ENCODE measurements at places on chromosomes 12 and 14.

DNA sequence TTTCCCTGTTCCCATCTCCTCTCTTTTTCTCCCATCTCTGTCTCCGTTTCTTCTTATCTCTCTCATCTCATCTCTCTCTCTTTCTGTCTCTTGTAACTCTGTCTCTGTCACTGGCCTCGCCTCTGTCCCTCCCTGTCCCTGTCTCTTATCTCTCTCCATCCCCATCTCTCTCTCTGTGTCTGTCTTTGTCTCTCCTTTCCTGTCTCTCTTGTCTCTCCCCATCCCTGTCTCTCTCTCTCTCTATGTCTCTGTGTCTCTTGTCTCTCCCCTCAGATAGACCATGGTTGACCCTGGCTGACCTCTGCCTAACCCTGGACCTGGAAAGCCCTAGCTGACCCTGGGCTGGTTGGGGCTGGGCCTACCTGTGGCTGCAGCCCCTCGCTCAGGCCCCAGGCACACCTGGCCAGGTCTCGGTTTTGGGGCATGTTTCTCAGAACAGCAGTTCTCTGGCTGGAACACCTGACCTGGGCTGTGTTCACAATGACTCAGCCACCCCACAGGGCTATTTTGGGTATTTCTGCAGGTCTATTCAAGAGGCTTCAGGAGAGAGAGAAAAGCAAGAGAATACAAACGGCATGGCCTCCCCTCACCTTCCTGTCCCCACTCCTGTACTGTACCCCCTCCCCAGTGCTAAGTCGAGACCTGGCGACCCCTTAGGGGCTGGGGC is 174.4 kb downstream of the TMEM121 start:
- no peak for DNase-seq

DNA sequence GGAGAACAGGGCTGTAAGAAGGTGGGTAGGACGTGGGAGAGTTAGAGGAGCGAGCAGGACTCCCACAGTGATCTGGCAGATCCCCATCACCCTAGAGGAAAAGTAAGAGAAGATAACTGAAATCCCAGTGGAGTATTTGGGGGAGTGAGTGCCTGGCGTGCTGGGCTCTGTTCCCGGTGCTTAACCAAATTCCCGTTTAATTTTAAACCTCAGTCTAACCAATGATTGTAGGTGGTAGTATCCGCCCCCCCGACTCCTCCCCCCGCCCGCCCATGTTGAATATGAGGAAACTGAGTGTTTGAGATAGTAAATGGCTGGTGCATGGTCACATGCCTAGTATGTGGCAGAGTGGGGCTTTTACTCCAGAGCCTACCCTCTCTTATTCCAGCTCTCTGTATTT is 1.2 kb downstream of the TARBP2 start:
- no peak for DNase-seq

DNA sequence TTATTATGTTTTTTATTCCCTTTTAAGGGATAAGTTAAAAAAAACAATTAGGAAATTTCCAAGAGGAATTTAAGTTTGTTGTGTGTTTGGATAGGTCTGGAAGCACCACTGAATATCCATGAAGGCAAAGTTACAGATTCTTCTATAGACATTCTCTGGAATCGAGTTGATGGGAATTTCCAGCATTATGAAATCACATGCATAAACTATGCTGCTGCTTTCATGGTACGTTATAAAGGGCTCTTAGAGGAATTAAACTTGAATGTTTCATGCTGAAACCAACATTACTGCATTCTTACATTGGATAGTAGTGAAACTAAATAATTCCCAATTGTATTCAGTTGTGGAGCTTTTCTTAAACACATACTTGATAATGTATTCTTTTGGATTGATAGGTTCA is 21.5 kb upstream of the PTPRQ start:
- no peak for DNase-seq

DNA sequence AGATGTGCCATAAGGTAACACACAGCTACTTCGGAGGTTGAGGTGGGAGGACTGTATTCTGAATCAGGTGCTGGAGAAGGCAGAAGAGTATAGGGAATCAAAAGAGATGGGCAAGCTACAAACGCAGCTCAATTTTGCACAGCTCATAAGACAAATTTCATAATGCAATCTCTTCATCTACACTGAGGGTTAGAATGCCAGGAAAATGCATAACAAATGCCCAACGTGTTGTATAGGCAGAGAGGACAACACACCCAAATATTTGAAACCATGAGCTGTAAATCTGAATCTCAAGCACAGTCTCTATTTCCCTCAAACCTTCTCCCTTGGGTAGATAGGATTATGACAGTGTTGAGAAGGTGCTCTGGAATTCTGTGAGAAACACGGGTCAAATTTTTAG is 263.1 kb upstream of the FOXN3 start:
- no peak for DNase-seq

- no peak for DNase-seq
Observed at GRCh38 chr14:99352688-99353280, 80.8 kb upstream of the BCL11B start.

GRCh38 chr12:131097202-131098177 is 143.8 kb downstream of the ADGRD1 start:
- peak; percentile 46 for DNase-seq

DNA sequence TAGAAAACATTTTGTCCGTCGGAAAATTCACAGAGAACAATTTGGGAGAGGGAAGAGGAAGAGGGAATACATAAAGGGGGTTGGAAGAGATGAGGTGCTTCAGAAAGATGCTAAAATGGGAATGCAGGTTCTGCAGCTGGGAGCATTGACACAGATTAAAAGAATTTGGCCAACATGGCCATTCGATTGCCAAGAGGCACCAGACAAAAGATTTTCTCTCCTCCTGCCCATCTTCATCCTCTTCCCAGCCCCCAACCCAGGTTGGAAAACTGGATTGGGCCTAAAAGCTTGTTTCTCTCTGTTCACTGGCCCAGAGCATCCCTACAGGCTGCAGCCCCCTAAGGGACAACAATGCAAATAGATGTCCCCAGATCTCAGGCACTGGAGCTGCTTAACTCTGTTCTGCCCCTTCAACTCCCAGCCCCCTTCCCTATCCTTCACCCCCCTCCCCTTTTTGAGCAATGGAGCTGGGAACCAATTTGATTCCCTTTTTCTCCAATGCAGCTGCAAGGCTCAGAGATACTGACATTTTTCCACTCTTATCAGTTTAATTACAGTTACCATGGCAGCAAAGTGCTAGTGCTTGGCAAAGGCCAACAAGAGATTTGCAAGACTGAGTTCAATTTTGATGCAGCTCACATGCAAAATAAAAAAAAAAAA is 1.9 kb downstream of the LMO3 start:
- DNase-seq = peak; percentile 74

DNA sequence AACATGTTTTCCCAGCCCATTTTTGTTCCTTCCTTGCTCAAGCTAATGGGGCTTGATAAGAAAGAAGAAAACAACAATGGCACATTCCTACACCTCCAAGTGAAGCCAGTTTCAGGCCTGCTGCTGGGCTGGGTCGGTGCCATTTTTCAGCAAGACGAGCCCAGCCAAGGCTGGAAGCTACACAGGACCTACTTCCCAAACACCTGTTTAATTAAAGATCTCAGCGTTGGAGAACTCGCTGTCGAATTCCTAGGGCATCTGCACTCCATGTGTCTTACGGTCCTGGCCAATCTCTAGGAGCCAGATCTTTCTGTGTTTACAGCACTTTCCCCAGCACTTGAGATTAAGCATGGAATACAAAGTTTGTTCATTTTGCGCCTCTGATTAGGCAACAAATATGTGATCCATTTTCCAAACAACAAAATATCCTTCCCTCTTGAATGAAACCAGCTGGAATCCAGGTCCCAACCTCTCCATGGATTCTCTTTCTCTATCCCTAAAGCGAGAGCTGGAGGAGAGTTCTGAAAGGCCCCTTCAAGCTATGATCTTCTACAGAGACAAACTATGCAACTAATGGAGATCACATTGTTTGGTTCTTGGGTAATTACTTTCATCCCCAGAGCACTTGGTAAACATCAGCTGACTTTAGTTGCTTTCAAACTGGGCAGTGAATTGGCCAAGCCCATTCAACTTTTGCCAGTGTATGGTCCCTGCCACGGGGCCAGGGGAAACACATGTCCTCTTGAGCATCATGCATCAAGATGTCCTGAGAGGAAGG is 34.3 kb upstream of the TC2N start:
- DNase-seq = no peak

- DNase-seq = no peak
Observed at GRCh38 chr14:32259368-32260013, 56.4 kb upstream of the RNU6-8 start.

GRCh38 chr14:104732355-104732804 is 8.4 kb downstream of the ADSS1 start:
- no peak for DNase-seq

- no peak for DNase-seq
Observed at GRCh38 chr12:103444983-103445382, 50.8 kb downstream of the C12orf42 start.

DNA sequence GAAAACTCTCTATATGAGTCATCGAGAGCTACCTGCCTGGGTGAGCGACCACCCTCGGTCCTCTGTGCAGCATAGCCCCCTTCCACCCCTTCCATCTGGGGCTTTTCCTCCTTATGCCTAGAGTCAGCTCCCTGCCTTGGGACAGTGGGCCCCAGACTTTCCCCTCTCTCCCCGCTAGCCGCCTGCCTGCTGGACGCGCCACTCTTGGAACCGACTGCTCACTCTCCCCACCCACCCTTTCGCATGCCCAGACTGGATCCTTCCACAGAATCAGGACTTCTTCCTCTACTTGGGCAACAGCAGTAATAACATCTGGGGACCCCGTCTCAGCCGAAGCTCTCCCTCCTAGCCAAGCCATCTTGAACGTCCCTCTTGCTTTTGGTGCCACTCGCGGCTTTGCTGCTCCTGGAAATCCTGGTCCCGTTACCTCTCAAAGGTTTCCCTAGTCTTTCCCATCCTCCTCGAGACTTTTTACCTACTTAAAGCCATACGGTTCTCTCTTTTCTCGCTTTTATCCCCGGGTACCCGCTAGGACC is 671 bp downstream of the ESYT1 start:
- DNase-seq = peak; percentile 72

DNA sequence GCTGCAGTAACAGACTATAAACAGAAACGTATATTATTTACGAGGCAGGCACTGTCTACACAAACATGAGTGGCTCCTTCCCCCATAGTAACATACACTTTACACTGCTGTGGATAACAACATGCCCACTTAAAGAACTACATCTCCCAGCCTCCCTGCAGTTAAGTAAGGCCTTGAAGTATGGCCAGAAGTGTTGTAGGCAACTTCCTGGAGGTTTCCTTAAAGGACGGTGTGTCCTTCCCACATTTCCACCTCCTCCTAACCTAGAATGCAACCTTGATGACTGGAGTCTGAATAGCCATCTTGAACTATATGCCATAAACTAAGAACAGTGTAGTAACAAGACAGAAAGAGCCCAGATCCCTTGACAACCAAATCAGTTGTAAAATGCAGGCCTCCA is 20.3 kb downstream of the MED13L start:
- DNase-seq = no peak

DNA sequence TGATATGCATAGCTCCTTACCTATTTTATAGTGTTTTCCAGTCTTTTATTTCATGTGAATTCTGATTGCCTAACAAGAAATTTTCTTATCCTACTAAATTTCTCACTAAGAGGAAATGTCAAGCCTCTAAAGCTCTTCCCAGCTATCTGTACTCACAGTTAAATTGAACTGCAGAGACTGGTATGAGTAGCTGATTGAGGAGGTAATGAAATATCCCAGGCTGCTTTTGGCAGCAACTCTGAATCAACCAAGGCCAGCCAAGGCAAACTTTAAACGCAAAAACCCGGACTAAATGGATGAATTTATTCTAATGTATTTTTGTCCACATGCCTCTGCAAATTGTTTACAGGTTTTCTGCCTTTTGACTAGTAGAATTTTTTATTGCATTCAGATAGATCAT is 119.1 kb upstream of the PMCH start:
- no peak for DNase-seq

- DNase-seq = no peak
Observed at GRCh38 chr12:131042834-131043245, 89.1 kb downstream of the ADGRD1 start.

GRCh38 chr14:49767270-49767570 is 733 bp upstream of the KLHDC2 start:
- DNase-seq = no peak

DNA sequence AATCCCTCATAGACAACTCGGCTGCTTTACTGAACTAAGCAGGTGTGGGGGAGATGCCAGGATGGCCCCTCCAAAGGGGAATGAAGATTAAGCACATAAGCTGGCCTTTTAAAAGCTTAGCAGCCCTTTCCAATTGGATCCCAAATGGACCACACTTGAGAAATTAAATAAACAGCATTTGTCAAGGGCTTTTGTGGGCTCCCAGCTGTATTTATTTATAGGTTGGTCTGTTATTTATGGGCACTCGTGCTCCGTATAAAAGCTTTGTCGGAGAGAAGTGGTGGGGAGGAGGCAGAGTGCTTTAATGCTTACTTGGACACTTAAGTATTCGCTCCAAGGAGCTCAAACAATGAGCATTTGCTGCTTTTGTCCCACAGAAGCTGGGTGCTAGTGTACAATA is 580.2 kb downstream of the MED13L start:
- DNase-seq = no peak

DNA sequence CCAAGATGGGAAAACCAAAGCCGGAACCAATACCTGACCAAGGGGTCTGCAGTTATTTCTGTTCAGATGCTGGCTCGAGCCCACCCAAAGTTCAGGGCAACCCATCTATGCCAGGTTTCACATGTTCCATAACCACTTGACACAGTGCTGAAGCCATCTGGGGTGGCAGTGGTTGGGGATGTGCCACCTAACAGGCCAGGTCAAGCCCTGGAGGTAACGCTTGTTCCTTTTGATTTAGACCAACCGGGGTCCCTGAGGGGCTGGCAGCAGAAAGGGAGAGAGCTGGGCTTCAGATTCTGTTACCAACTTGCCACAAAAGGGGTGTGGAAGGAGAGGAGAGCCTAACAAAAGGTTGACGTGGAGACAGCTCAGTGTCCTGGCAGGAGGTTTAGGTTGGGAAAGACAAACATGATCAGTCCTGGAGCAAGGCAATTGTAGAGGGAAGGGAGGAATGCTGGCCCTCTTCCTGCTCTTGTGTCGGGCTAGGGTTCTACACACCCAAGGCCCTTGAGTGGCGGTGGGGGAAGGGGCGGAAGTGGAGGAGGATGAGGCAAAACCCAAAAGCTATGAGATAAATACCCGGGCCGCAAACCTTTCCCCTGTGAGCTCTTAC is 31.9 kb downstream of the CACNA2D4 start:
- DNase-seq = peak; percentile 43

- no peak for DNase-seq
Observed at GRCh38 chr12:113083863-113084435, 27.4 kb downstream of the DTX1 start.

- no peak for DNase-seq
Observed at GRCh38 chr12:92854344-92854743, 74.8 kb downstream of the EEA1 start.

- no peak for DNase-seq
Observed at GRCh38 chr12:30016540-30017055, 232.9 kb upstream of the TMTC1 start.

DNA sequence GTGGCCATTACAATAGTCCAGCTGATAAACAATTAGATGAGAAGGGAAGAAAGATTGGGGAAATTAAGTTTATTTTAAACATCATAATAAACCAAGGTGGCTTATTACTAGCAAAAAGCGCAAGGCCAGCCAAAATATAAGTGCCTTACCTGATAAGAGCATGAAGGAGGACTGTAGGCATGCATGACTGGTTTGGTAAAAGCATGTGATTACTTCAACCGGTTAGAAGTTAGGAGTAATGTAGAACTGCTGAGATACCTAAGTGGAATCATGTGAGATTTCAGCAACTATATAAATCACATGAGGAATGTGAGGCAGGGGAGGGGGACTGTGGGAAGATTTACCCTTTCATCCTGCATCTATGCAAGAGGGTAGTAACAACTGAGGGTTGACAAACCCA is 59.7 kb upstream of the CCDC196 start:
- no peak for DNase-seq
